ENCODE measurements at places on chromosomes 2 and 18.
A peak's percentile ranks its signal among the peaks of the same experiment; 100 is the strongest.

GRCh38 chr18:49691177-49691608 lies 122.1 kb downstream of the ACAA2 start:
- DNase-seq: no peak

- no peak for DNase-seq
These were observed 34.1 kb downstream of the NFATC1 start for GRCh38 chr18:79429785-79430281.

DNA sequence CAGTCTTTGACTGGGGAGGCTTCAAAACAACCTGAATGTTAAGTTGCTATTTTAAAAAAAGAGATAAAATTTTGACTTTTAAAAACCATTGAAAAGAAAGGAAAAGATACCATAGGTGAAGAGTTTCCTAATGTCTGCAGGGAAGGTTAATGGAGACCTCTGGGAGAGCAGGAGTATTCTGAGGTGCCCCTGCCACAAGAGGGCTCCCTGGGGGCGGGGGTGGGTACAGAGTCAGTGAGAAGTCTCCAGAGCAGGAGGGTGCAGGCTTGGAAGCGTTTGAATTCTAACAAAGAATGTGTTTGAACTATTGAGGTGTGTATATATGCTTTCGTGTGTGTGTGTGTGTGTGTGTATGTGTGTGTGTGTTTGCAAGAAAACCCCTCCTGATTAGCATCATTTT lies 46.7 kb upstream of the ST6GAL2 start:
- no peak for DNase-seq

GRCh38 chr2:120990451-120990871 lies 254.8 kb downstream of the GLI2 start:
- no peak for DNase-seq

GRCh38 chr18:30150586-30151250 lies 891.8 kb downstream of the DSC3 start:
- DNase-seq: no peak

- DNase-seq: no peak
These were observed at the start of gene FIGN for GRCh38 chr2:163735685-163736432. FIGN (minus strand) TSS chr2:163736008; CDS start chr2:163734927, 1,081 bp downstream.

GRCh38 chr2:134206031-134206430 lies 47.8 kb upstream of the MGAT5 start:
- no peak for DNase-seq

GRCh38 chr2:100610381-100610831 lies 47.6 kb downstream of the PDCL3 start:
- DNase-seq: peak; percentile 67

DNA sequence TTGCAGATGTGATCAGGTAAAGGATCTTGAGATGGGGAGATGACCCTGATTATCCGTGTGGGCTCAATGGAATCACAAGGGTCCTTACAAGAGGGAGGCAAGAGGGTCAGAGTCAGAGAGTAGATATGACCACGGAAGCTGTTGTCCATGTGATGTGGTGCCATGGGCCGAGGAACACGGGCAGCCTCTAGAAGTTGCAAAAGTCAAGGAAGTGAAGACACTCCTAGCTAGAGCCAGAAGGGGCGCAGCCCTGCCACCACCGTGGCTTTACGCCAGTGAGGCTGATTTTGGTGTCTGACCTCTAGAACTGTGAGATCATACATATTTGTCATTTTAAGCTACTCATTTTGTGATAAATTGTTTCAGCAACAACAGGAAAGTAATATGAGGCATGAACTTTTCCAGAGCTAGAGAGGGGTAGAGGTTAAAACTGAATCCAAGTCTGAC lies 114.4 kb downstream of the CAPN13 start:
- no peak for DNase-seq

- no peak for DNase-seq
These were observed 2.5 kb downstream of the SESTD1 start for GRCh38 chr2:179262077-179262660.

GRCh38 chr2:132615329-132616085 lies 54.5 kb downstream of the LYPD1 start:
- DNase-seq: no peak

GRCh38 chr2:191122638-191123294 lies 28.0 kb downstream of the STAT4 start:
- DNase-seq: no peak

DNA sequence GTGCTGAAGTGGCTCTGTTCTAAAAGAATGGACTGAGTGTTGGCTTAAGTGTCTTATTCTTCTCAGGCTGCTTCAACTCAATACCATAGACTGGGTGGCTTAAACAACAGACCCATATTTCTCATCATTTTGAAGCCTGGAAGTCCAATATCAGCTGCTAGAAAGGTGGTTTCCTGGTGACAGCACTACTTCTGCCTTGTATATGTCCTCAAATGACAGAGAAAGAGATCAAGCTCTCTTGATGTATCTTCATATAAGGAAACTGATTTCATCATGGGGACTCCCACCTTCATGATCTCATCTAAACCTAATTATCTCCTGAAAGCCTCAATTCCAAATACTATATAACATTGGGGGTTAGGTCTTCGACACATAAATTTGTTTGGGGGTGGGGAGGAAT lies 449.7 kb upstream of the DSEL start:
- no peak for DNase-seq

GRCh38 chr2:74576863-74577229 lies 22.3 kb downstream of the DOK1 start:
- no peak for DNase-seq

DNA sequence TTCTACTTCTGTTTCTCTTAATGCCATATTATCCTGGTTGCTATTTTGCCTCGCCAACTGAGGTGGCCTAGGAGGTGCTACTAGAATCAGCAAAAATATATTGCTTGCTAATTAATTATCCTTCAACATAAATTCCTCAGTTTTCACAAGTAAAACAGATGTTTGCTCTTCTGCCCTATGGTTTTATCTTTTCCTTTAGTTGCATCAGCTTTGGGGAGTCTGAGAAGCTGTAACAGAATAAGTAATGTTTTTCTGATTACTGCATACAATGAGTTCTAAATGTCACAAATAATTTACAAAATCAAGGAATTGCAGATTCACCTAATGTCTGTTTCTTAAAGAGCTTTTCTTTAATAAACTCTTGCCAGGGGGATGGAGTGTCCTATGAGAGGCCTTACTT lies 36.7 kb downstream of the GULP1 start:
- DNase-seq: no peak

DNA sequence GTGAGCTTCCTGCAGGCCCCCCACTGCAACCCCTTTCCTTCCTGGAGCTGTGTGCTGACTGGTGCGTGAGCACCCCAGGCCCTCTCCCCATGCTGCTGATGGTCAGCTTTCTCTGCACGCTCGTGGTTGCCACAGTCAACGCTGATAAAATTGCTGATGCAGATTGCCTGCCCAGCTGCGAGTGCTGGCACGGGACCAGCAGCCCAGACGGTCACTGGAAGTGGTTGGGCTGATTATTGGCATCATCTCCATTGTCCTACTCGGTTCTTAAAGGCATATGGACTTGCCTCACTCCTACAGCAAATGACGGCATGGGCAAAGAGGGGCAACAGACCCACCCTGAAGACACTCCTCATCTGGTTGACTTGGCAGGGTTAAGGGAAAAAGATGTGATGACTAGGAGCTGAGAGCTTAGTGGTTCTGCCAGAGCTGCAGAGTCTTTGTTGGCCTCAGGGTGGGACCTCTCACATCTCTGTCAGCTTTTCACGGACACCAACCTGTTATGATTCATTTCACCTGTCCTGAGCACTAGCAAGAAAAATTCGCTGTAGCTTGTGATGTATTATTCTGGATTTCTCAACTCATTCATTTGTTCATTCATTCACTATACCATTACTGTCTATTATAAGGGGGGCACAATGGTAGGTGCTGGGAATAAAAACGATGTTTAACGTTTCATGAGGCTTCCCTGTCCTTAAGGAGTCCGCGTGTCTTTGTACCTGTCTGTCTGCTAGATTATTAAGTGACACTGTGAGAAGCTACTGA lies 38.4 kb downstream of the PAX8 start:
- DNase-seq: no peak

GRCh38 chr2:35931115-35931514 lies 424.5 kb upstream of the CRIM1 start:
- no peak for DNase-seq

- DNase-seq: no peak
These were observed 226.1 kb downstream of the MYCN start for GRCh38 chr2:16166327-16166981.

- no peak for DNase-seq
These were observed 308.8 kb upstream of the FIGN start for GRCh38 chr2:164044622-164045021.

DNA sequence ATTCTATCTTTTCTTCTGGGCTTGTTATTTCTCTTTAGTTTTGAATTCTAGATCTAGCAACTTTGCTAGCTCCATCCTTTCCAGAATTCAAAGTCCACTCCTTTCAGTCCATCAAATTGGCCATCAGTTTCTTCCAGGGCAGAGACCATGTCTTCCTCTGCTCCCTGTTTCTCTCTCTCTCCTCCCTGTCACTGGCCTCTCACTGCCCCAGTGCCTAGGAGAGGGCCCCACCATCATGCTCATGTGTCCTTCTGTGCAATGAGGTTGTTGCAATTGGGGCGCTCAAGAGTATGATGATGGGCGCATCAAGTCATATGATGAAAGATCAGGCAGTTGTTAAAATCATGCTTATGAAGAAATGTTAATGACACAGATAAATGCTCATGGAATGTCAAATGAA lies 159.2 kb upstream of the HS6ST1 start:
- DNase-seq: no peak

- no peak for DNase-seq
These were observed 37.8 kb upstream of the EFEMP1 start for GRCh38 chr2:55961318-55961911.

DNA sequence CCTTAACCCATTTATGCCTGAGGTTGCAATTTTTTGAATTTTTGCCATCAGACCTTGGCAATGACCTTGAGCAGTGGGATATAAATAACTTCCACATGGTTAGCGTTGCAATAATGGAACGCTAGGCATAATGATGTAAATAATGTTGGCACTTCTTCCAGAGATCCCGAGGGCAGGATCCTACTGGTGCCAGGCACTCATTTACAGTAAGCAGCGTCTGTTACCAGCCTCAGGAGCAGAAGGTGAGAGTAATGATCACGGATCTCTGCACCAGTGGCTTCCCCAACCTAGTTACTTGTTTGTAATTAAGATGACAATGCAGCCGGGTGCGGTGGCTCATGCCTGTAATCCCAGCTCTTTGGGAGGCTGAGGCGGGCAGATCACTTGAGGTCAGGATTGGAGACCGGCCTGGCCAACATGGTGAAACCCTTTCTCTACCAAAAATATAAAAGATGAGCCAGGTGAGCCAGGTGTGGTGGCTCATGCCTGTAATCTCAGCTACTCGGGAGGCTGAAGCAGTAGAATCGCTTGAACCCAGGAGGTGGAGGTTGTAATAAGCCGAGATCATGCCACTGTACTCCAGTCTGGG lies 41.9 kb downstream of the CPO start:
- no peak for DNase-seq

DNA sequence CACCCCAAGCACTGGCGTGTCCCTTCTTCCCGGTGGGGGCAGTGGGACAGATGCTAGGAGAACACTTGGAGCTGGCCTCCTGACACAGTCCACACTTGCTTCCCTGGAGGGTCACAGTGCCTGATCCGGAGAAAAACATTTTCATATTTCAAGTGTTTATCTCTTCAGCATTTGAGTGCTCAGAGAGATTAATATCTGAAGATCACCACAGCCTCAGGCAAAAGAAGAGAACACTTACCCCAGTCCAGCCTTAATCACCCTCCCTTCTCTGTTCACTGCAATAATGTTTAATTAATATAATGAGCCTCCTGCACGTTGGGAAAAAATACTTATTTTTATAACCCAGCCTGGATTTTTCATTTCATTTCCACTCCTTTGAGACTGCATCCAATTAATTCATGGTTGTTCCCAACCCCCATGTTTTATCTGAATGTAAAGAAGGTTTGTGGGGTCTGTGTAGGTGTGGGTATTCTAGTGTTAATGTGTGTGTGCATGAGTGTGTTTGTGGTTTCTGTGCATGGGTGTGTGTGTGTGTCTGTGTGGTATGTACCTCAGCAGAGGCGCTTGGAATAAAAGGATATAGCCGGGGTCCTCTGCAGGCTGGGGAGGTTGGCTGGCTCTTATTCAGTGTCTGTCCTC lies 72.1 kb downstream of the NRP2 start:
- no peak for DNase-seq

GRCh38 chr2:143463719-143464118 lies 334.5 kb downstream of the ARHGAP15 start:
- DNase-seq: no peak

GRCh38 chr2:106180602-106181001 lies 13.5 kb downstream of the UXS1 start:
- no peak for DNase-seq

GRCh38 chr2:238507836-238508235 lies 81.1 kb downstream of the ASB1 start:
- no peak for DNase-seq

GRCh38 chr2:144519934-144520731 lies at the start of gene ZEB2:
ZEB2 (minus strand) TSS chr2:144520119; CDS start chr2:144517350, 2,769 bp downstream.
- no peak for DNase-seq

DNA sequence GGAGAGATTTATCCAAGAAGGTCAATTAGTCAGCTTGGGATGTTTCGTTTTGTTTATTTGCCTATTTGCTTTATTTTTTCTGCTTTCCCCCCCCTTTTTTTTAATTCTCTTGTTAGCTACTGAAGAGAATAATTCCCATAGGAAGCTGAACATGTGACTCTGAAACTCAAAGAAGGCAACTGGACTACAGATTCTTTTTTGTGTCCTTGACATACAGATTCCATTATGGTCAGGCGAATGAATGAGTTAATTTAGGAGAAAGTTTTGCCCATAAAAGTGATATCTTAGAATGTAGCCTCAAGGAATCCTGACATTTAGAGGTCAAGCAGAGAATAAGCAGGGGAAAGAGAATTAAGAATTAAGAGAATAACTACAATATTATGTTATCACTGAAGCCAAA lies 514.2 kb upstream of the LINC00305 start:
- no peak for DNase-seq

GRCh38 chr2:28035163-28035690 lies 144.7 kb downstream of the BABAM2 start:
- no peak for DNase-seq

DNA sequence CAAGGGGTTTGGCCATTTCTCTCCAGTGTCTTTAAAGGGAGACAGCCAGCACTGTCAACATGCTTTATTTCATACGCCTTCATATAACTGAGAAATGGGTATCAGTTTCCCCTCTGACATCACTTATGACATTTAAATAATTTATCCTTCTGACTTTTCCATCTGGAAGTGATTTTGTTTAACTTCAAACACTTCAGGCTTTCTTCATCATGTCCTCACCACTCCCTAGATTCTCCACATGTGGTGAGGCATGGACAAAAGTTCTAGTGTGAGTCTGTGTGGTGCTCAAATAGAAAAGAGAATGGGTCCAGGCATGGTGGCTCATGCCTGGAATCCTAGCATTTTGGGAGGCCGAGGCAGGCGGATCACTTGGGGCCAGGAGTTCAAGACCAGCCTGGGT lies 158.6 kb downstream of the TXNL1 start:
- DNase-seq: no peak

DNA sequence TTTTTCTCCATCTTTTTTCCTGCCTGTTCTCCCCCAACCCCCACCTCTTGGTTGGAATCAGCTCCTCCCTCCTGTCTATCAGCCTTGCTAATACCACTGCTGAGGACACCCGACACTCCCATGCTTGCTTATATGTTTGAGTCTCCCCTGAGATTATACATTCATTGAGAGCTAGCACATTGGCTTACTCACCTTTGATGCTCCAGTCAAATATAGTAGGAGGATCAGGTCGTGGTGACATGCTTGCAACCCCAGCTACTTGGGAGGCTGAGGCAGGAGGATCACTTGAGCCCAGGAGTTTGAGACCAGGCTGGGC lies 91.5 kb upstream of the CCBE1 start:
- no peak for DNase-seq
